GM04503 (cell line): ENCODE measurements at places on chromosomes 16 and 17.
A peak's percentile ranks its signal among the peaks of the same experiment; 100 is the strongest.

GRCh38 chr17:4110152-4110551 lies 32.7 kb downstream of the ZZEF1 start:
- peak; percentile 23 for DNase-seq

DNA sequence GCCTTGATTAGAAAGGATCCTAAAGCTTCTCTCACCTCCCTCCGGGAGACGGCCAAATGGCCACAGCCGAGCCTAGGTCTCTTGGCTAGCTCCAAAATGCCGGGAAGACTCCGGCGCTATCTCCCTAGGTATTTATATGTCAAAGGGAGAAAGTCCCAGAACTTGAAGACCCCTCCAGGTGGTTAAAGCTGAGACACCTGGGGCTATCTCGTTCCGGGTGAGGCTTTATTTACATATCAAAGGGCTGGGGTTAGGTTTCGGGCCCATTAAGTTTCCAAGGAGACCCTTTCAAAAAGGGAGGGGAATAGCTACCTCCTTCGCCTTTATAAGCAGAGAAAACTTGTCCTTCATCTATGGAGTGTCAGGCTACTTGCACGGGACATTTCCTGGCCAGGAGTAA lies 70.9 kb upstream of the KIFC3 start:
- DNase-seq, result no peak

DNA sequence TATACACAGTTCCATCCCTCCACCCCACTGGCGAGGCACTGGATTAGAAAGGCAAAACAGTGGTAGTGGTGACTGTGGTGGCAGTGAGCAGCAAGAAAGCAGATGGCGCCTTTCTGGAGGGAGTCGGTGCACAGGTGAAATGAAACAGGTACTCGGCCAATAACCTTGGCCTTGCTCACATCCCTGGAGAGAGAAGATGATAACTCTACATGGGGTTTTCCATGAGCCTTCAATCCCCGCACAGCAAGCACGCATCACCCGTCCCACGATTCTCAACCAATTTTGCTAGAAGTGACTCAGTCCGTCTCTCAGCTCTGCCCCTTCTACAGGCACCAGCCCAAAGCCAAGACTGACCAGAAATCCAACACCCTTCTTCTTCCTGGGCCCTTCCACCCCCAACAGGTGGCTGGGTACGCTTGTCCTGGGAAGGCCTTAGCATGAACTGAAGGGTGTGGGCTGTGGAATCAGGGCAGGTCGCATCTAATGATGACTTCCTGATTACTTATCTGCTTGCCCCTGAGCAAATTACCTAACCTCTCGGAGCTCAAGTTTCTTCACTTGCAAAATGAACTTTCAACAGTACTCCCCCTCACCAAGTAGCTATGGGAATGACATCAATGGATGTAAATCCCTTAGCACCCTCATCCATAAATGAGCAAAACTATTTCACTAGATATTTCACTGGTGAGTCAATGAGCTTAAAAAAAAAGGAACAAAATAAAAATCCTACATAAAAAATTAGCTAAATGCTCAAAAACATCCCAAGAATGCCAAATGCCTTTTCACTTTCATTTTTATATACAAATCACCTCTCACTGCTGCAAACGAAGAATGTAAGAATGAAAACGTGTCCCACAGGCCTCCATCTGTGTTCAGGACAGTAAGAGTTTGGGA lies 18.0 kb downstream of the XPO6 start:
- DNase-seq, result peak; percentile 97

DNA sequence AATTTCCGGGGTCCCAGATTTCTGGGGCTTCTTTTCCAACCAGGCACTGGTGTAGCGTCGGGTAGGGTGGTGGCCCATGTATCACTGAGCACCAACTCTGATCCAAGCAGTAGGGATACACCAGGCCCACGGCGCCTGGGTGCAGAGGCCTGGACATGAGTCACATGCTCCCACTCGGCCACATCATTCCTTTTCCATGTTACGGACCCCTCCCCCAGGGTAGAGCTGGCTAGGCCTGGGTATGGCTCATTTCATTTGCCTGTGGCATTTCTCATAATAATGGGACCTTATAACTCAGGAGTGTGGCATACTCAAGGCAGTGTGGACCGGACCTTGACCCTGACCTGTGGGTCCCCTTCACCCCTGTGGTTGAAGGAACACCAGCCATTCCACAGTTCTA lies 18.0 kb upstream of the NDRG4 start:
- DNase-seq, result no peak

- no peak for DNase-seq
Measured at GRCh38 chr16:27248036-27248435, 20.5 kb downstream of the NSMCE1 start.

- no peak for DNase-seq
Measured at GRCh38 chr16:88428616-88429386, 24.3 kb upstream of the ZFPM1 start.

DNA sequence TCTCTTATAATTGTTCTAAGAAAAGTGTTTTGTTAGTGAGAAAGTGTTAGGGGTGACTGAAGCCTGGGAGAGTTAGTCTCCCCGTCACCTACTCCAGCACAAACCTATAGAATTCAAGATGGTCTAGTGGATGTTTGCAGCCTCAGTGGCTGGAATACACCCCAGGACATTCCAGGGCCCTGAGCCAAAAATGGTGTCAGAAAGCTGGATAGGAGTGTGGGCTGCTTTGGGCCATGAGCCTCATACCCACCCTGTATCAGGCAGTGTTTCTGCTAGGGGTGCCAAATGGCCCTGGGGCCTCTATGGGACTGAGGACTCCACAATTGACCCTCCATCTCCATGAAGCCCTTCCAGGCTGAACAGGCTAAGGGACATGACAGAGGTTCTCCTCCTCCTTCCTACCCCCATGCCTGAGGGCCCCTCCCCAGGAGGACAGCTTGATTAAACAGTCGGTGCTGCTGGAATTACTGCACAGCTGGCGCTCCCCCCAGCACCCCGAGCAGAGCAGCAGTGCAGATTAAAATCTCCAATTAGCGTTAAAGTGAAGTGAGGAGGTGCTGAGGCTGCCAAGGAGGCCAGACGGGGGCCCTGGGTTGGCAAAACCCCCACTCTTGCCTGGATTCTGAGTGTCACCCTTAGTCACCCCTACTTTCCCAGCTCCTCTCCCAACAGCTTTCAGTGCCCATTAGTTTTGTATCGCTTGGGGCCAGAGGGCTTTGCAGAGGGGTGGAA lies 59.1 kb downstream of the NEUROD2 start:
- no peak for DNase-seq

- DNase-seq, result no peak
Measured at GRCh38 chr16:23337836-23338550, 35.9 kb downstream of the SCNN1B start.

GRCh38 chr17:49079840-49080663 lies 52.5 kb upstream of the B4GALNT2 start:
- DNase-seq, result no peak

DNA sequence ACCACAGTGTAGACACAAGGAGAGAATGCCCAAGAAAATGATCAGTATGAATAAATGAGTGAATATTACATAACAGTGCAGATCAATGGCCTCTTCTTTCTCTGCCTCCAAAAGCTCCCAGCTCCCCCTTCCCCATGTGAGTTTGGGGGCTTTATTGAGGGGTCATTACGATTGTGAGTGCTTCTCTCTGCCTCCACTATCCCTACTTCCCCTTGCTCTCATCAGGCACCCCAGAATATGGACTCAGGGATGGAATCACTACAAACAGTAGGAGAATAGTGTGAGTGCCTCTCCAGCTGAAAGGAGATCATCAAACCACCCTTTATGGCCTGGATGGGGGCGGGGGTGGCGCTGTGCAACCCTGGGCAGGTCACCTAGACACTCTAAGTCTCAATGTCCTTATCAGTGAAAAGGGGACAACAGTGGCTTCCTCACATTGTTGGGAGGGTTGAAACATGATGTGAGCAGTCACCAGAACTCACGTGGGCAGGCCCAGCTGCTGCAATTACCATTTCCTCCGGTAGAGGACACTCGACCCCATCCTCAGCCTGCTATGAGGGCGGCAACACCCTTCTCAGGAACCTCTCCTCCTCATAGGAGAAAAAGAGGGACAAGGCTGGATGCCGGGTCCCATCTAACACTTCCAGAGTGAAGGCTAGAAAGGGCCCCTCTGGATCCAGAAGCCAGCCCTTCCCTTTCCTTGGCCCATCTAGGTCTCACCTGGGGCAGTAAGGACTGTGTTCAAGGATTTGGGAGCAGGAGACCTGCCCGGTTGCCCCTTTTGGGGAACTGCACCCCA lies 2.1 kb upstream of the EPOP start:
- peak; percentile 40 for DNase-seq

DNA sequence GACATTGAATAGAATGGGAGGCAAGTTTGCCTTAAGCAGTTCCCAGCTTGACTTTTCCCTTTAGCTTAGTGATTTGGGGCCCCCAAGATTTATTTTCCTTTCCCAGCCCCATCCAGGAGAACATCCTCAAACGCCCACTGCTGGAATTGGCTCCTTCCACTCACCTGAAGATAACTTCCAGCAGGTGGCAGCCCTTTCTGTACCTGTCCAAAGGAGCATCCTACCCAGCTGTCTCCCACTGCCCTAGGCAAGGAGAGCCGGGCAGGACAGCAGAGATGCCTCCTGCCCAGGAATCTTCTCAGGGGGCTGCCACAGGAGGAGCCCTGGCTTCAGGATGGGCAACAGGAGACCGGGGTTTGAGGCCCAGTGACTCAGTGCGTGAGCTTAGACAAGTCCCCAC lies 6.4 kb downstream of the CACNG5 start:
- no peak for DNase-seq

DNA sequence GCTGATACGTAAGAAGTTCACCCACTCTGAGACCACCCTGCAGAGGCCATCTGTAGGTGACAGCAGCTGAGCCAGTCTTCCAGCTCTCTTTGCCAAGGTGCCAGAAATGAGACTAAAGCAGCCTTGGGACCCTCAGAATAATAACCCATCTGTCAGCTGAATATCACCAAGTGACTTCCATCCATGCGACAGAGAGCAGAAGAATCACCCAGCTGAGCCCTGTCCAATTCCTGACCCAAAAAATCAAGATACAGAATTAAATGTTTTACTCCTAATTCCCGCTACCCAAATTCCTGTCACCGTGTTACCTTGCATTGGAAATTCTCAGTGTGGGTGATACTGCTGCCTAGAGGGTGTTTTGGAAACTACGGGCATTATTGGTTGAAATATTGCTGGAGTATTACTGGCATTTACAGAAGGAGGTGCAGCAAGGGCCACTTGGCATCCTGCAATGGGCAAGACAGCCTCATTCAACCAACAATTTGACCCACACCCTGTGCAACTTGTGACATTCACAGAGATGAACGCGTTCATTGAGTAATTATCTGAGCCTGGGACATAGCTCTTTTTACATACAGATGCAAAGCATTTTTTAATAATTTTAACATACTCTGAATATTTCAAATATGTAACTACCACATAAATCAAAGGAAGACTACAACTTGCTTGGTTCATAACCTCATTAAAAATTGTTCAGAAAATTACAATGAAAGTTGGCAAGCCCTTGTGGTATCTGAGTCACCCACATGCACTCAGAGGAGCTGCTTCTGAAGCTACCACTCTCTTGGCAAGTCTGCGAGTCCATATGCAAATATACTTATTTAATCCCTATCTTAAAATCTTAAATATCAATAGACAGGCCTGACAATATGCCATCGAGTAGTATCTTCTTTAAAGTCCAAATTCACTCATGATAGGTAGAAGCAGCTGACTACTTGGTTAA lies 126.6 kb downstream of the C16orf95 start:
- DNase-seq, result no peak

GRCh38 chr16:26317885-26318284 lies 626.1 kb downstream of the HS3ST4 start:
- DNase-seq, result no peak

GRCh38 chr16:2952679-2953078 lies 11.4 kb upstream of the KREMEN2 start:
- DNase-seq, result no peak

DNA sequence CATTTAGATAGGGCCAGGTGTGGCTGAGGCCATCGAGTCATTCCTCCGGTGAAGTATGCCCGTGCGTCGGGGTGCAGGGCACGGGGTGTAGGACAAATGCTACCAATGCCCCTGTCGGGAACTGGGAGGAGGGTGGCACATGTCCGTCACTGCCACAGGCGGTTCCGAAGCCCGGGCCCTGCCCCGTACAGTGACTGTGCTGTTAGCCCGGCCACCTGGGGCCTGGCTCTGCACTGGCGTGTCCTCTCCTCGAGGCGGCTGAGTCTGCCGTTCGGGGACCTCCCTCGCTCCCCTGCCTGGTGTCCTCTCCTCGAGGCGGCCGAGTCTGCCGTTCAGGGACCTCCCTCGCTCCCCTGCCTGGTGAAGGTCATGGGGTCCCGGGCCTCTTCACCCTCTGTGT lies 7.0 kb upstream of the ZFPM1 start:
- no peak for DNase-seq

- no peak for DNase-seq
Measured at GRCh38 chr17:29570521-29570920, 2.0 kb downstream of the TP53I13 start.

DNA sequence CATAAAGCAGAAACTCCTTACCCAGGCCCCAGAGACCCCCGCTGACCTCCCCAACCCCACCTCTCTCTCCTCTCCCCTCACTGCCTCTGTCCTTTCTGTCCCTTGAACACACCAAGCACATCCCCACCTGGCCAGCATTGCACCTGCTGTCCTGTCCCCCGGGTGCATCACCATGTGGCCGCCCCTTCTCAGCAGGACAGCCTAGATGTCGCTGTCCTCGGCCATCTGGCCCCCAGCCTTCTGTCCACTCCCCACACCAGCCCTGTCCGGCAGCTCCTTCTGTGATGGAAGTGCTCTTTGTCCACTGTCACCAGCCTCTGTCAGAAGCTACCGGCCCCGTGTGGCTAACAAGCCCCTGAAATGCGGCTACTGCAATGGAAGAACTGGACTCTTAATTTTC lies 12.3 kb upstream of the MPRIP start:
- no peak for DNase-seq

DNA sequence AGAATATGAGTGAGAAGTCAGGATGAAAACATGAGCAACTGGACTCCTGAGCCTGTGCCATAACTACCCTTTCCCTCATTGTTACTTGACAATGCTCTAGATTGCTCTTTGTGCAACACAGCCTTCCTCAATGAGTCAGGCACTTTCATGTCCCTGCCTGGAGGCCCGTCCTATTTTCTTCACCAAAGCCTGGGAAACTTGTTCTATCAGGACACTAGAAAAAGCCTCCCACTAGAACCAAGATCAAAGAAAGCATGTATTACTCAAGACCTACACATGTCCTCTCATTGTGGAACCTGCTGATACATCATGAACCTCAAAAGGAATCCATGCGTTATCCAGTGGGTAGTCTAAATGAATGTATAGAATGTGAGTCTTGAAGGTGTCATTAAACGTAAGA lies 624.5 kb downstream of the TOX3 start:
- DNase-seq, result no peak

DNA sequence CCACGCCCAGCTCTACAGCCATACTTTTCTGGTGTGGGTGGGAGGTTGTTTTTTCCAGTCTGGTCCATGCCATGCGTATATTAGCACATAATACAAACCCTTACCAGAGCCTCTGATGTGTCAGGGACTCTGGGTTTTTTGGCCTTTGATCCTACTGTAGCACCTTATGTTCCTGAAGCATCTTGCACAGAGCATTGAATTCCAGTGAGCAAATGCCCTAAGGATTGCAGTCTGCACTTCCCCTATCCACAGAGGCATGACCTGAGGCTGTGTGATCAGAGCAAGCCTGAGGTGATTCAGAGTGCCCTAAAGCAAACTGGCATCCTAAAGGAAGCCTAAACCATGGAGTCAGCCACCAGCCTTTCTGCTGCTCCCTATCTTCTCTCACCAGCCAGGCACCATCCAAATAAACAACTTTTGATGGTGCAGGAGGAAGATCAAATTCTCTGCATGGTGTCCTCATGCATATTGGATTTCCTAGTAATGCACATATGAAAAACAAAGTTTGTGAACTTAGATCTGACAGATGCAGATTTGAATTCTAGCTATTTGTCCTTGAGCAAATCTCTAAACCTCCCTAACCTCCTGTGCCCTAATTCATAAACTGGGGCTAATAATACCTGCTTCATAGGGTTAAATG lies 41.2 kb upstream of the HAS3 start:
- no peak for DNase-seq
